ENCODE measurements at places on chromosomes 1 and 21.

DNA sequence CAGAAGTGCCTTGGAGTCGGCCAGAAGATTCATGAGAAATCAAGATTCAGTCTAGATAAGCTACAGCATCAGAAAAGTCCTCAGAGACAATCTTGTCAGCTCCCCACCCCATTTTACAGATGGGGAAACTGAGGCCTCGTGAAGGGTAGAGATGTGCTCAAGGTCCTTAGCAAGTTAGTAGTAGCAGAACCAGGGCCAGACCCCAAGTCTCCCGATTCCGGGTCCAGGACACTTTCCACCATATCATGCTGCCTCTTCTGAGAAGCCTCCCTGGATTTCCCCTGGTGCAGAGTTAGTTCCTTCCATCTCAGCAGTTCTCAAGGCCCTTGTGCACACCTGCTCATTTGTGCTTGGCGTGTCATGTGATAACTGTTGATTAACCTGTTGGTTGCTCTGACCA lies 91.5 kb upstream of the ACTL8 start:
- DNase-seq: no peak

- DNase-seq: no peak
Observed at GRCh38 chr1:101200513-101200912, 36.3 kb upstream of the S1PR1 start.

- DNase-seq: no peak
Observed at GRCh38 chr21:37460196-37460595, 93.6 kb downstream of the DYRK1A start.

DNA sequence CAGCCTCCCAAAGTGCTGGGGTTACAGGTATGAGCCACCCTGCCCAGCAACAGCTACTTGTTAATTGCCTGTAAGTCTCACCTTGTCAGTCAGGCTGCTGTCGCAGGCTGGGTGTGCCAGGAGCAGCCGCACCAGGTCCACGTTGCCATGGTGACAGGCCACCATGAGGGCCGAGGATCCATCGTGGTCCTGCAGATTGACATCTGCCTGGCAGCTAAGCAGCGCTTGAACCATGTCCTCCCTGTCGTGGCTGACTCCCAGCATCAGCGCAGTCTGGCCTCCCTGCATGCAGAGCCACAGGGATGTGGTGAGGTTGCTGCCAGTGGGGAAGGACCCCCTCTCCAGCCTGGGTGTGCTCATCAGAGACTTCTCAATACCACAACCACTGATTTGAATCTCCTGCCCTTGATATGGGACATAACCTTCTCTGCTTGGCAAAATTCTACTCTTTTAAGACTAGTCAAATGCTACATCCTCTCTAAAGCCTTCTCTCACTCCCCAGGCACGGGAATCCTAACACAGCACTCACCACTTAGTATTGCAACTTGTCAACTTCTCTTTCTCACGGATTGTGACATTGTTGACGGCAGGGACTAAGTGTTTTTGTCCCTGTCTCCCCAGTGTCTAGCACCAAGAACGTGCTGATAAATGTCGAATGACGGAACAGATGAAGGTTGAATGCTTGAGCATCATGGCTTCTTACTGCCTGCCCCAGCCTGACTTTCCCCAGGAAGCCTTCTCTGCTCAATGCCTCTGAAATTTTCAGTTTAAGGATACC lies 52.9 kb downstream of the L1TD1 start:
- no peak for DNase-seq

DNA sequence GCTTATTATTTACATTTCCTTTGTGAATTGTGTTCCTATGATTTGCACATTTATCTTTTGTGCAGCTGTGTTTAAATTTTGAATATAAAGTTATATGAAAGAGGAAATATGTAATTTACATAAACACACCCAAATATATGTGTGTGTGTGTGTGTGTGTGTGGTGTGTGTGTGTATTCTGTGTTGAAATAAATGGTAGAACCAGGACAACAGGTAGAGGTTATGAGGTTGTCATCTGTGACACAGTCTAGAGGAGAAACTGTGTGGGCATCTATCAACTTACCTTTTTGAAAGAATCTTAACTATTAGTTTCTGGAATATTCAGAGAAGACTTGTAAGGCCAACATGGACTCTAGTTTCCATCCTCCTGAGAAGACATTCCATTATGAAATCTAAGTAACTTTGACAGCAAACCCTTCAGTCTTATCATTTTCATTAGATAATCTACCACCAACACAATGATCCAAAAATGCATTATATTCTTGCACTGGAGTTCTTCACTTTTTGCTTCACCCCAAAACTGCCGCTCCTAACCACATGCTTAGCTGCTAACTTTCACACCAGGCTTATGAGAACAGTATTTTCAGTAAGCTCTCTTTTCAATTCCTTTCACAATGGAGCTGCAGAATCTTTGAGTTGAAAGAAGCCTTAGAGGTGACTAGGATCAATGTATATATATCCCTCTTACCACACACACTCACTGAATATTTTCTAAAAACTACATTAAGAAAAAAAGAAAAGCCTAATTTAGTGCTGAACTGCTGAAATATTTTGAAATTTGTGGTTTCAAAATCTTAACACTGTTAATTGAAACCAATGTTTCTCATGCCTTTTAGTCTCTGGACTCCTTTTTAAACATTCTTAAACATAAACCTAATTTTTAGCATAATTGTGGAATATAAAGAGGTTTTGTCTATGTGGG lies 21.8 kb downstream of the PTPRC start:
- no peak for DNase-seq

- DNase-seq: no peak
Observed at GRCh38 chr1:35559317-35559944, 1.8 kb downstream of the NCDN start.

DNA sequence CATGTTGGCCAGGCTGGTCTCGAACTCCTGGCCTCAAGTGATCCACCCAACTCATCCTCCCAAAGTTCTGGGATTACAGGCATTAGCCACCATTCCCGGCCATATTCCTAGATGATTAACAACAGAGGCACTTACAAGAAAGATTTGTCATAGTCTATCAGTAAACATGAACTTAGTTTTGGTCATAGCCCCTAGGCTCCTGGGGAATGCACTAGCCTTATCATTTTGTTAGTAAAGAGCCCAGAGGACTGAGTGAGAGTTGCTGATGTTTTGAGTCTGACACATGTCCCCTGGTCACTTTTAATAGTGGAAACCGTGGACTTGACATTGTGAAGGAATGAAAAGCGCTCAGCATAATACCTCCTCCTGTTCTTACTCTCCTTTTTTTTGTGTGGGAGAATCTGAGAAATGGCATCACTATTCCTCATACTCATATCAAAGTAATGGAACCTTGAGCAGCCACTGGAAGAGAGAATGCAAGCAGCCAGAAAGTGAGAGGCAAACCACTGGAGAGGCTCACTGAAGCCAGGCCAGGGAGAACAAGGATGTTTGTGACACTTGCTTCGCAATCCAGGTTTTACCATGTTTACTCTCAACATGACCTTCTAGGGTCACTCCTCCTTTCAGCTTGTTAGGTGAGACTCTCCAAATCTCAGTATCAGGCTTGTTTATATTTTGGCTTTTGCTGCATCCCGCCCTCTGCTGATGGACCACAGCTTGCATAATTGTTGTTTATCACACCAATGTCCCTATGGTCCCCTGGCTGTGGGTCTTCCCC lies 14.8 kb downstream of the ATP1B1 start:
- no peak for DNase-seq

- DNase-seq: no peak
Observed at GRCh38 chr1:175690915-175691314, 52.5 kb downstream of the TNR start.

DNA sequence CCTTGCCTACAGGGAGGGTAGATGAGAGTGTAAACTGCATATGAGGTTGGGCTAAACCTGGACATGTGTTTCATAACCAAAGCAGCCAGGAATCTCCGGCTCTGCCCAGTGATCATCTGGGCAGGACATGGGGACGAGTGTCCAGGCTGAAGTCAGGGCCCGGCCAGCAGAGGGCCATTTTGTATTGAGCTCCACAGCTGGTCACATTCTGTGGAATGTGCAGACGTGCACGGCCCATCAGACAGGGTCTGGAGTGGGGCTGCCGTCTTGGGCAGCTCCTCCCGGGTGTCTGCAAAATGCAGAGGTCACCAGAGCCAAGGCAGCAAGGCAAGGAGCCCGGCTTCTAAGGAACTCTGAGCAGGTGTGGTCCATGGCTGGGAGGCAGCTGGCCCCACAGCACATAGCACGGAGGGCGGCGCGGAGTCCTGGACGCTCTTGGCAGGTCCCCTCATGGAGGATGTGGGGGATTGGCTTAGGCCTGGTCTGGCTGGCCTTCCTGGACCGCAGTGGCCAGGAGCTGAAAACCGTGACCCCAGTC lies 6.2 kb downstream of the LRRC3 start:
- DNase-seq: no peak

DNA sequence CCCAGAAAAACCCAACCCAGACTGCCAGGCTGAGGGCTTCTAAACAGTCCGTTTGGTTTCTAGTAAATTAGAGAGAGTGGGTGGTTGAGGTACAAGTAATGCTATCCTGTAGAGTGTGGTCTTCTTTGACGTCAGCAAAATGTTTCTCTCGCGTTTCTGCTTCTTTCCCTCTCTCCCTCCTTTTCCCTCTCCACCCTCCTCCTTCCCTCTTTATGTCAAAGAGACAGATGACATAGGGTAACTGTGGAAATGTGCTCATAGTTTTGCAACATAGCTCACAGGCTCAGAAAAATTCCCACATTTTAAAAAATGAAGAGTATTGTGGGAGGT lies 158.3 kb downstream of the TOMM20 start:
- no peak for DNase-seq

DNA sequence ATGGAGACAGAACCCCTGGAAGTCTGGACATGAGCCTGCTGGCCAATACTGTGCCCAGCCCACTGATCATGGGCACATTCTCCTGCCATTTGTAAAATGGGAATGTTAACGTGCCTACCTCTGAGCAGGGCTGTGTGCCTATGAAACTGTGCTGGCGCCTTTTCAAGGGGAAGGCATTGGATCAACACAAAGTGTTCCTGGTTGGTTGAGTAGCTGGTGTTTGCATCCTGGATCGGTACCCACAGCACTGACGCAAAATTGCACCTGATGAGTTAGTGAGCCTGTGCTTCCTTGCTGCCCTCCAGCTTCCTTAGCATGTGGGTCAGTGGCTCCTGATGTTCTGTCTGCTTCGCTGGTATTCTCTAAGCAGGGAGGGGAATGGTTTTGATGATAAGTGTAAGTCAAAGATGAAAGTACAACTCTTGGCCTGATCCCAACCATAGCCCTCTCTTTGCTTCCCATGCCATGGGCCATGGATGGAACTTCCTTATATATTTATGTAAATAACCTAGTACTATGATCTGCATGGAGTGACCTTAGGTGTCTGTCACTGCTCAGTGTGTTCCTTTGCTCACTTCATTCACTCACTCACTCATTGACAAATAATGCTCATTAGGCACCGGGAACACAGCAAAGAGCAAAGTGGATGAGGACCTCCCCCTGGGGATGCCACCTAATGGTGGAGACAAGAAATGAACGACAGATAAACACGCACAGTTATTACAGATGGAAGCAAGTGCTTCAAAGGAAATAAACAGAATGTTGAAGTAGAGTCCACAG lies 22.7 kb downstream of the MAB21L3 start:
- no peak for DNase-seq

- no peak for DNase-seq
Observed at GRCh38 chr1:43822040-43822690, 111.4 kb upstream of the ARTN start.

GRCh38 chr1:84930329-84930728 lies 37.3 kb upstream of the LPAR3 start:
- DNase-seq: no peak

- DNase-seq: no peak
Observed at GRCh38 chr1:197526736-197527371, 248.4 kb downstream of the DENND1B start.

GRCh38 chr1:212648431-212648830 lies 39.9 kb downstream of the ATF3 start:
- DNase-seq: no peak

GRCh38 chr21:31752352-31752751 lies 20.4 kb upstream of the SCAF4 start:
- DNase-seq: no peak

DNA sequence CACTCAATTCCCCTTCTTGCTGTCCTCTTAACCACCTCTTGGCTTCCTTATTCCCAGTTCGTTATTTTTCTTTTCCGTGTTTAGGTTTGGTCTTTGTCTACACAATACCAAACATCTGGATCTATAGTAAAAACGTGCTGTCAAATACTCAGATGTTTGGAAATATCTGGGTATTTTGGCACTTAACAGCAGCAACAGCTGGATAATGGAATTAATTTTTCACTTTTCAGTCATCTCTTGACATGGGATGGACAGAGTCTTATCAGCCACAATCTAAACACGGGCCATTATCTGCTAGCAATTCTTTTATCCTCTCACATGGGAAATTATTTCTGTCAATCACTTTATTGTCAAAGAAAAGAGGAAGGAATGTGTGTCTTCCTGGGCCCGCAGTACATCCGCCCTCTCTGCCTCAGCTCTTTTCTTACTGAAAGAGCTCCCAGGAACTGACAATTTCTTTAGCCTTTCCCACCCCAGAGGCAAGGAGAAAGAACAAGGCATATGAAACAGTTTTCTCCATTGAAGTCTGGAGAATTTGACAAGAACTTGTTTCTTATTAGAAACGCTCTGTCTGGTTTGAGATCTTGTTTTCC lies 13.4 kb downstream of the NHLH2 start:
- DNase-seq: no peak

DNA sequence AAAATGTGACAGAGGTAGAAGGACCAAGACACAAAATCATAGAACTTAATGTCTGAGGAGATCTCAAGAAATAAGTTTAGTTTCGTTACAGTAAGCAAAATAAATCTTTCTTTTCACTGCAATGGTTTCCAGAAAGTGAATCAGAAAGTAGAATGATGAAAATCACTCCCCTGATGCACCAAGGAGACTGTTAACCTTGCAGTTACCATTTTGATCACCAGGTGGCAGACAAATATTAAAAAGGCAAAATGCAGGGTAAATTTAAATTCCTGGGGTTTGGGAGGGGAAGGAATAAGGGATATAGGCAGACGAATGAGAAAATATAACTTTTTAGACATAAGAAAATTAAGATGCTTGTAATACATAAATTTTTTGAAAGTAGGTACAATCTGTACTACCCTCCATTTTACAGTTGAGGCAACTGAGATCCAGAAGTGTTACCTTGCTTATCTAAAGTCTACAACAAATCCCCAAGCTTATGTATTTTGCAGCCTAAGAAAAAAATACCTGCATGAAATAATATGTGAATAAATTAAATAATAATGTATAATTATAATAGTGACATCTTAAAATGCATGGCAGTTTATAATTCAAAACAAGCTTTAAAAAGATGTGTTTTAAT lies 253.2 kb downstream of the CRB1 start:
- no peak for DNase-seq

All from liver (tissue), 10 donors.